Stimulated activated CD8-positive, alpha-beta memory T cell treated with anti-CD3 and anti-CD28 coated beads, Interleukin-2, amount 100 ng/mL, for 1 hour (primary cell): ENCODE measurements at places on chromosomes 13 and 19.

- DNase-seq = no peak
Observed at GRCh38 chr19:12720851-12721655, 2.7 kb downstream of the TNPO2 start.

DNA sequence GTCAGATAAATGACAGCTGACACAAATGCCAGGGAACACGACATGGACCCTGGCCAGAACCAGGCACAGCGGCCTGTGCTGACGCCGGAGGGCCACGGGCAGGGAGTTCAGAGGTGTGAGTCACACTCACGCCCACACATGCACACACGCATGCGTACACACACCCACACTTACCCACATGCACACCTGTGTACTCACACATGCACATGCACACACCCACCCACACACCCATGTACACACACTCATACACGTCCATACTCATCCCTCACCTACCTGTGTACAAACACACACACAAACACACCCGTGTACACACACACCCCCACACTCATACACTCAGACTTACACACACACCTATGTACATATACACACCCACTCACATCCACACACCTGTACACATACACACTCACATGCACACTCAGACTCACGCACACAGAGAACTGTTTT, 40.4 kb downstream of the MLLT1 start:
- DNase-seq = no peak

GRCh38 chr13:34046457-34046856, 228.5 kb downstream of the RFC3 start:
- DNase-seq = no peak

DNA sequence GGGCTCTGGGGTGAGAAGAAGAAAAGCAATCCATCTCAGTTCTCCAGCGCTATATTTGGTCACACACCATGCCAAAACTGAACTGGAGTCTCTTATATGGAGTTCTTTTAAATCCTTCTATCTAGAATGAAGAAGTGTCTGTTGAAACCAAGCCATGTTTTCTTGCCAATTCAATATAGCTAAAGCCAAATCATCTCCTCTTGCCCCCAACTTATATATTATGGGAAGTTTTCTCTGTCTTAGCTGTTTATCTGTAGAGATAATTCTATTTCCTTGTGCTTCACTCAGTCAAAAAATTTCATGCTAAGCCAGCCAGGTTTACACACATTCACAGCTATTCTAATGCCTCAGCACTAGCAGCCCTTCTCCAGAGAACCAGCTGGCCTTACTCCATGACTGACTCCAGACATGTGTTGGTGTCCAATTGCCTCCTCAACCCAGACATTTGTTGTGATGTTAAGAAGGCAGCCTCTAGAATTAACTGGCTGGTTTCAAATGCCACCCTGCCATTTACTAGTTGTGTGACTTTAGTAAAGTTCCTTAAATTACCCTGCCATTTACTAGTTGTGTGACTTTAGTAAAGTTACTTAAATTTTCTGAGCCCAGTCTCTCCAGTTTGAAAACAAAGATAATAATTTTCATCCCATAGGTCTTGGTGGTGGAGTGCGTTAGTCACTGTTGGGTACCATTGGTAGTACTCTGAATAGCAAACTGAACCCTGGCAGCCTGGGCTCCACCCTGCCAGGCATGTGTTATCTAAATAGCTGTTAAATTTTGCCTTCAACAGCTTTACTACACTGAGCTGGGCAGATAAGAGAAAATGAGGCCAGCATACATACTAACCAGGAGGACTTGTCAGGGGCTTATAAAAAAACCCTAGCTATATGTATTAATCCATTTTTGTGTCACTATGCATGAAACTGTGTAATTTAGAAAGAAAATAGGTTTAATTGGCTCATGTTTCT, 525.1 kb downstream of the LMO7 start:
- DNase-seq = no peak

DNA sequence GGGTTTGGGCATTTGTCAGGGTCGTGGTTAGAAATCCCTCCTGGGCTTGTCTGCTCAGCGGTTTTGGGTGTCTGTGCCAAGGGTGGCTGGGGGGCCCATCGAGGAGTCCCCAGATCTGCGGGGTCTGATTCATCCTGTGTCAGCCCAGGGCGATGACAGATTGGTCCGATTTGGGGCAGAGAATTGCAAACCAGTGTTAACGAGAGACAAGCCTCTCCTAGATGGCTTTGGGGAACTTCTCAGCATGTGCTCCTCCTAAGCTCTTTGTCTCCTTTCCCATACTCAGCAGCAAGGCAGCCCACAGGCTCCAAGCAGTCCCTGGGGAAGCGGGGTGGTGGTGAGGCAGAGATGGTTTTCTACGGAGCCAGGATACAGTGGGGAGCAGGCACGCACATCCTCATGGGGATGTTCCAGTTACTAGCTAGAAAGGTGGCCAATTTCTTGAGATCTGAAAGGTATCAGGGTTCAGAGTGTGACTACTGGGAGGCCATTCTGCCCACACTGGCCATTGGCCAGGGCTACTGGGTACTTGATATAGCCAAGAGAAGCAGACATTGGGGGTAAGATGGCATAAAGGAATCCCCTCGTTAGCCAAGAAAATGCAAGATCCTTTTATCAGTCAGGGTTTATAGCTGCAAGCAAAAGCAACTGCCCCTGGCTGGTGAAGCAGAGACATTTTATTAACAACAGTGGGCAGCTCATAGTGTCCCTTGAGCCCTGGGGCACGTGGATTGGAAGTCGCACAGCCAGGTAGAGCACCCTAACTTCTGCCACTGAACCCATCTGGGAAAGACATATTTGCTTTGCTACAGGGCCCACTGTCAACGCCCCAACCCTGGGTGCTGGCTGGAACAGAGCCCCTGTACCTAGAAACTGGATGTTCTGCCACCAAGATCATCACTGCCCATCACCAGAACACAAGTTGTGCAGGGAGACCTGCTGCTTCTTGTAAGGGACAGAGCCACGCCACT, 63.6 kb downstream of the RGCC start:
- no peak for DNase-seq

DNA sequence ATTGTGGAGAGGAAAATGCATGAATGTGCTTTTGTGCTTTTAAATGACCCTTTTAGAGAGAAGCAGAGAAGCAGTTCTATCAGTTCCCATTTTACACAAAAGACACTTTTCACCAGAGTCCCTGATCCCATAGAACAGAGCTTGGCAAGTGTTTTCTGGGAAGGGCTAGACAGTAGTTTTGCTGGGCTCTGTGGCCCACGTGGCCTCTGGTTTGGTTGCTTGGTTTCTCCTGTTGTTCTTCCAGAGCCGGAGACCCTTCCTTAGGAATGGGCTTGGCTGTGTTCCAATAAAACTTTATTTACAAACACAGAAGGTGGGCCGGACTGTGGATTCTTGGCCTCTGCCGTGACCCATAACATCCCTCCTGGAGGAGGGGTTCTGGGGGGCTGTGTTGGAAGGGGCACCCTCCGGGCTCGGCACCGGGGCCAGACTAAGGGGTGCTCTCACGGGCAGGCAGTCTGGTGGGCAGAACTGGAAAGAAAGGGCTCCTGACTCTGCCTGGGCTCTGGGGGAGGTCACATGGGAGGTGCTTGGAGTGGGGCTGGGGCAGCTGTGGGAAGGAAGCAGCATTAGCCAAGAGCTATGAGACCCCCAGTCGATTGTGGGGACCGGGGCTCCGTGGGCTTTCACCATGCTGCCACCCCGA, 3.2 kb downstream of the SPPL2B start:
- no peak for DNase-seq

GRCh38 chr13:20231839-20232555, at the start of gene GJB6:
Gene GJB6, minus strand, starts transcription at chr13:20232319. Its CDS starts 8,839 bp downstream, at chr13:20223480.
- peak; percentile 11 for DNase-seq

DNA sequence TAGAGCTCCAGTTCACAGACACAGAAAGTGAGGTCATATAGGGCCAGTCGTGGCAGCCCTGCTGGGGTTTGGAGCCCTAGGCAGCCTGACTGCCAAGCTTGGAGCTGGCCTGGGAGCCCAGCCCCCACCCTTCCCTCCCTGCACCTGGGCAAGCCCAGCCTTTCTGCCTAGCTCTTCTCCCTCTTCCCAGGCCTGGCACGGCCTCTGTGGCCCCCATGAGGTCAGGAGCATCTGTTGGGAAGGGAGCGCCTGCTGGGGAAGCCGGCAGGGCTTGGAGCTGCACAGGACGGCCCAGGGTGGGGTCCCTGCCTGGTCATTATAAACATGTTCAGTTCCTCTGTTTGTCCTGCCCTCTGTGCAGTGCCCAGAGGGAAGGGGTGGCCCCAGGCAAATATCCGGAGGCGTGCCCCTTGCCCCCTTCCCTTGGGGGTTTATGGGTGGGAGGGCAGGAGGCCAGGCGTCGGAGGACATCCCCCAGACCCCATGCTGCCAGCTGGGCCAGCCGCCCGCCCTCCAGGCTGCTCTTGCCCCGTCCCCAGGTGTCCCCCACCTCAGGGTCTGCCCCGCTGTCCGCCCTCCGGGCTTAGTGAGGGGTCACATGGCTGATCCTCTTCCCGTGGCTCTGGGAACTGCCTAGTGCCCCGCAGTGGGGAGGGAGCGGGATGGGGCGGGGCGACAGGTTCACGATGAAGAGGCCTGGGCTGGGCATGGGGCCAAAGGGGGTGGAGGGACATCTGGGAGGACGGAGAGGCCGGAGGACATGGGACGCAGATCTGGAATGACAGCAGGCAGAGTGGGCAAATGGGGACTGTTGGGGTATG, 30.0 kb upstream of the NCCRP1 start:
- DNase-seq = no peak

DNA sequence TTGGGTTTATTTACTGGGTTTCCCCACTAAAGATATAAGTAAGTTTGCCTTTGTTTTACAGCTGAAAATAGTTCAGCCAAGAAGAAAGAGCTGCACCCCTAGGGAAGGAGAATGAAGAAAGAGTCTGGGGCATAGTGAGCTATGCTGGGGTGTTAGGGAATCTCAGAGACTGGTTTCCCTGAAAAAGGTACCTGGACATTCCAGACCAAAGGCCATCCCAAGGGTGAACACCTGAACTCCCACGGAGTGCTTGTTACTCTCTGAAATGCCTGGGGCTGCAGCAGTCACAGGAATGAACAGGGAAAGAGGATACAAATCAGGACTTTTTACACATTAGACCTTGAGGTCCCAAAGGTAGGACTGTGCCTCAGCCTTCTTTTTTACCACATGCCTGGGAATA, 337.6 kb upstream of the SLC10A2 start:
- no peak for DNase-seq

GRCh38 chr19:50402544-50403301, 16.0 kb upstream of the SPIB start:
- no peak for DNase-seq

DNA sequence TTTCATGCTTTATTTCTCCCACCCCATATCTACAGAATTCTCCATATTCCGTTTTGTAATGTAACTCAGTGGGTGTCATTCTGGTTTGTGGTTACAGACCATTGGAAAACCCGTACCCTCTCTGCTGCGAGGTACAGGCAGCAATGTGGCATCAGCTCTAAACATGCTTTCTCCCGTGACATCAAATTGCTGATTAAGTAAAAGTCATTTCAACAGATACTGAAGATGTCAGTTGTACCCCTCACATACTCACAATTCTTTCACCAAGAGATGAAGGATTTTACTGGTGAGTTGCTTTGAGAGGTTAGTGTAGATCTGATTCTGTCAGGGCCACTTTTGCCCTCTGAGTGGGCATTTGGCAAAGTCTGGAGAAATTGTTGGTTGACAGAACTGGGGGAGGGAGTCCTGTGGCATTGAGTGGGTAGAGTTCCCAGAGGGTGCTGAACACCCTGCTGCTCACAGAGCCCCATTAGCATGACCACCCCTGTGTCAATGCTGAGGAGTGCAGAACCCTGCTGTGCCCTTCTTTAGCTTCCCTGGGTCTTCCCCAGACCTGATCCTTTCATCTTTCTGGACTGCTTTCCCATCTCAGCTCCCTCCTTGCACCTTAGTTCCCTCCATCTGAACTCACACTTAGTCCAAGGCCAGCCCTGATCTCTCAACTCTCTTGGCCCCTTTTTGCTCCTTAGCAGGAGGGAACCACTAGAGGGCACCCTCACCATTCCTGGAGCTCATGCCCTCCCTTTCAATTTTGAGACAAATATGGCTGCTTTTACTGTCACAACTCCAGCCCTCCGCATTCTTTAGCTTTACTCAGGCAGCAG, 39.9 kb upstream of the CEACAM8 start:
- no peak for DNase-seq

- DNase-seq = no peak
Observed at GRCh38 chr19:18541258-18541991, 1.9 kb downstream of the FKBP8 start.

DNA sequence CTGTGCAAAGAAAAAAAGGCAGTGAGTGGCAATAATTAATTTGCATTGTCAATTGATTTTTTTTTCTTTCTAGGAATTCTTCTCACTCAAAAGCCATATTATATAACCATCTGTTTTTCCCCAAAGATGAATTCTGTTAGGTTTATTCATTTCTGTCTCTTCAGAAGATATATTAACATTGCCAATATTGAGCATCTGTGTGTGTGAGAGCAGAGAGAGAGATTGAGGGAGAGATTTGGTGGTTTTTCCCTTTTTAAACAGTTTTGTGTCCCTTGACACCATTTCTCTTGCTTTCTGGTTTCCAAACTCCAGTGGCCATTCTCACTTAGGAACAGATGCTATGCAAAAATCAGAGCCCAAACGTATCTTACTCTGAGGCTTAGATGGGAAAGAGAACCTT, 112.5 kb downstream of the LACC1 start:
- DNase-seq = no peak

GRCh38 chr13:85255978-85256377, 543.2 kb downstream of the SLITRK6 start:
- no peak for DNase-seq

DNA sequence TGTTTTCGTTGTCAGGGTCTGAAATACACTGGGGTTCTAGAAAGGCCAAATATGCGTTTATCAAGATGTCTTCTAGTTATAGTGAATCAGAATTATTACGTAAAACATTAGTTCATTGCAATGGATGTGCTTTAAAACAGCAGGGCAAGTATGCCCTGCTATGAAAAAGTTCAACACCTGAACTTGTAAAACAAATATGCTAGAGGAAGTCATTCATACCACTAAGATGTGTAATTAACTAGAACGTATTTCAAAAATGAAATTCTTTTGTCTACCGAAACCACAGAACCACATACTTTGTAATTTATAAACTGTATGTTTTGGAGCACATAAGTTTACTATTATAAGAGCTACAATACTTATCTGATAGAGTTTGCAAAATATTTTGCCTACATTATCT, 266.2 kb downstream of the KCTD12 start:
- DNase-seq = no peak

GRCh38 chr13:95659500-95659899, 15.0 kb upstream of the DZIP1 start:
- DNase-seq = no peak

DNA sequence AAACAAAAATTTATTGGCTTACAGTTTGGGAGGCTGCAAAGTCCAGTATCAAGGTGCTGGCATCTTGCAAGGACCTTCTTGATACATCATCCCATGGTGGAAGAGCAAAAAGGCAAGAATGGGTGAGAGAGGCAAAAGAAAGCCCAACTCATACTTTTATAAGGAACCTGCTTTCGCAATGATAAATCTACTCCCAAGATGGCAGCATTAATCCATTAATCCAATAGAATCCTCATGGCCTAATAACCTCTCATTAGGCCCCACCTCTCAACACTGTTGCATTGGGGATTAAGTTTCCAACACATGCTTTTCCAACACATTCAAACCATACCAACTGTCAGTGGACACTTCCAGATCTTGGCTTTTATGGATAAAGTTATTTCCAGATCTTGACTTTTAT, 48.7 kb upstream of the ZNF507 start:
- DNase-seq = no peak

GRCh38 chr13:35388441-35389355, 87.8 kb downstream of the MAB21L1 start:
- no peak for DNase-seq

GRCh38 chr13:98144027-98144741, 1.3 kb downstream of the FARP1 start:
- no peak for DNase-seq
